Vagina (tissue), 2 donors: ENCODE measurements at places on chromosomes 2 and 18. TPM values are rescaled to one million over a fixed set of nuclear protein-coding genes. Genes with fewer than 3 reads are reported as not detected.

The KCNJ3 gene
- 4.2 TPM for total RNA-seq

The TCF4 gene
- 105 TPM for total RNA-seq

The EPB41L3 gene
- total RNA-seq: 53.0 TPM

The GAL3ST2 gene
- total RNA-seq: 0.98 TPM

The ARMC9 gene
- total RNA-seq: 16.0 TPM

The CXCR2 gene
- total RNA-seq: 6.4 TPM

The NFATC1 gene
- total RNA-seq: 21.9 TPM
